ENCODE measurements at places on chromosomes 7 and 10.

- no peak for DNase-seq
These were observed 245.7 kb upstream of the TEX47 start for GRCh38 chr7:89041240-89041639.

DNA sequence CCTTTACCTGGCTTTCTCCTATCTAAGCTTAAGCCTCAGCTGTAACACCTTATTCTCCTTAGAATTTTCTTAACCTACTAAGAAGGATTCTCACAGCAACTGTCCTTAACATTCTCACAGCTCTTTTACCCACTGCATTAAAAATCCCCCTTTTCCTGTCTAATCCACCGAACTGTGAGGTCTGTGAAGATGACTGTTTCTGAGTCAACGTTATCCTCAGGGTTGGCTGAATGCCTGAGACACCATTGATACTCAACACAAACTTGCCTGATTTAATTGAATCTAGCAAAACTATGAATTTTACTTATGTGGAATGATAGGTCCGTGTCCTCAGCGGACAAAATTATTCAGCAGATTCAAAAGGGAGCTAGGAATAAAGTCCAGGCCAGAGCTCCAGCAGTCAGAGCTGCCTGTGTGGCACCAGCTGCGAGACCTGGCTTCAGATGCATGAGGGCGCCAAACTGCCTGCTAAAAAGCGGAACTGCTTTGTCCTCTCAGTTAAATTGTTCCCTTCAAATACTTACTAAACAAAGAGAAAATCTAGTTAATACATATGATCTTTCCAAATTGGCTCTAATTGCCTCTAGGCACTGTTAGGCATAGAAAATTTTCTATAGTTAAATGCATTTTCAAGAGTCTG, 33.4 kb upstream of the VWDE start:
- DNase-seq: no peak

DNA sequence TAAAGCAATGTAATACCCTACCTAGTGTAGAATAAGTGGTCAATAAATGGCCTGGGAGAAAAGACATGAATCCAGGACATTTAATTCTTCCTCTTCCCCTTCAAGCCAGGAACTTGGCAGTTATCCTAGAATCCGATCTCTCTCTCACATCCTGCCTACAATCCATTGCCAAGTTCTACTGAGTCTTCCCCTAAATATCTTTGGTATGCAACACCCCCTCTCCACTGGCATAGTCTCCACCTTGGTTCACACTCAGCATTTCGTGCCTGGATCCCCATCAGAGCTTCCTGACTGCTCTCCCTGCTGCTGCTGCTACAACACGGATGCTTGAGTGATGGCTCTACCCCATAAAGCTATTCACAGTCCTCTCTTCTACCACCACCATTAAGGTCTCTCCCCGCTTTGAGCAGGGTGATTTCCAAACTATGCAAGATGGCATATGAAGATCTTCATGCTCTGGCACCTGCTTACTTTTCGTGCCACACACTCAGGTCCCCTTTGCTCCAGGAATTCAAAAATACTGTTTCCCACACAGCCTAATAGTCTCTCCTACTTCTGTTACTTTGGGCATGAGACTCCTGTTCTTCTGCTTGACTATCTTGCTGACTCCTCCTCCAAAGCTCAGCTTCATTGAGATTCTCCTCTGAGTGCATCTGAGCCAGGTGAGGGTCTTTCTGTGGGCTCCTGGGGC, 4.8 kb downstream of the ANK3 start:
- DNase-seq: no peak

DNA sequence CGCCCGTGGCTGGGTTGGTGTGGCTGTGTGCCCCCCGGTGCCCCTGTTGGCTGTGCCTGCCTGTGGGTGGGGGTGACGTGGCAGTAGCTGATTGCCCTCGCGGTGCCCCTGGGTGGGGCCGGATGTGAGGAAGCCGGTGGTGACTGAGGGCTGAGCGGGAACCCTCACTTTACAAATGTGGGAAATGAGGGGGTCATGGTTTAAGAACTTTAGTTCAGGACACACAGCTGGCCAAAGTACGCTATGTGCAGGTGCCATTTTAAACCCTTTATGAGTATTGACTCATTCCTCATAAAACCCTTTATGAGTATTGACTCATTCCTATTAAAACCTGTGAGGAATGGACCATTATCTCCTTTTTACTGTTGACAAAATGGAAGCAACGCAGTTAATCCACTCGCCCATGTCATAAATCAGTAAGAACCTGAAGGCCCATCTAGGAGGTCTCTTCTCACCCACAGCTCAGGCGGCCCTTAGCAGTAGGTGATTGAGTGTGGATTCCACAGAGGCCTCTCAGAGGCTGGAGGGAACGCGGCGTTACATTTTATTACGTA, 290.1 kb upstream of the COBL start:
- DNase-seq: no peak

GRCh38 chr7:134804351-134804750, 24.9 kb downstream of the CALD1 start:
- DNase-seq: no peak
